Stimulated activated CD4-positive, alpha-beta T cell treated with anti-CD3 and anti-CD28 coated beads, Interleukin-2, amount 100 ng/mL, for 4 hours (primary cell): ENCODE measurements at places on chromosomes 2 and 18.

DNA sequence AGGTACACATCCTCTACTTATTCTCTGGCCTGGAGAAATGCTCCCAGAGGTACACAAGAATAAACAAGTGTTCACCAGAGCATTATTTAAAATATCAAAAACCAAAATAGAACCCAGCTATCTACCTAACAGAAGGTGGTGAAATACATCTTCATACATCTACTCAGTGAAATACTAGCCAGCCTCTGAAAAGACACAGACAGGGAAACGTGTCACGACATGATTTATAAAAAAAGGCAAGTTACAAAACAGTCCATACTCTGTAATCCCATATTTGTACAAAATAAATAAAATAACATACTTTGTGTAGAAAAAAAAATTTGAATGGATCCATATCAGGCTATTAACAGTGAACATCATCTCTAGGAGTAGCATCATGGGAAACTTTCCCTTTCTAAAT is 38.2 kb downstream of the KANSL3 start:
- DNase-seq: no peak

GRCh38 chr2:190636361-190636760 is 12.5 kb upstream of the NAB1 start:
- DNase-seq: no peak

DNA sequence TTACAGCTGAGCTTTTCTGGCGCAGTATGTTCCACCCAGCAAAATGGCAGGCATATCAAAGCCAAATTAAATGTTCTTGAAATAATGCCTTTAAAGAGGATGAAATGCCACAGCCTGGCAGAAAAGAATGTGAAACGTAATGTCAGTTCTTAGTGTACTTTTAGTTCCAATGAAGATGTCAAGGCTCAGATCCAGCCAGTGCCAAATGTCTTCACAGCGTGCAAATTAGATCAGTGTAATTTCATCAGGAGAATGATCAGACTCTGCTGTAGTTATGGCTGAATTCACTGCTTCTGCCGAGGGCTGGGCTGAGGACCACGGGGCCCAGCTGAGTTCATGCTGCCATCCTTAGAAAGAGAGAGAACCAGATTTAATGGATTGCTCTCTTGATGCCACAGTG is 78.7 kb upstream of the ITGA4 start:
- DNase-seq: no peak

- DNase-seq: no peak
Observed at GRCh38 chr2:30625701-30626100, 178.7 kb downstream of the LCLAT1 start.
